ENCODE measurements at places on chromosomes 7 and 10. TPM values are rescaled to one million over a fixed set of nuclear protein-coding genes. Genes with fewer than 3 reads are reported as not detected.

Gene MUC12
- total RNA-seq, result not detected

Gene ZNF212
- 4.5 TPM for total RNA-seq

Gene ACBD7
- 2.2 TPM for total RNA-seq

Gene FAM53B
- 10.8 TPM for total RNA-seq

Gene C1GALT1
- 29.1 TPM for total RNA-seq

Gene BEND7
- total RNA-seq, result 12.4 TPM

Gene CCT6A
- 134 TPM for total RNA-seq

Gene FAM25C
- total RNA-seq, result not detected

Gene PRPF18
- 28.2 TPM for total RNA-seq

Gene ENKUR
- not detected for total RNA-seq

Gene TUBB8
- not detected for total RNA-seq

Gene TLX1
- not detected for total RNA-seq

Gene RBM20
- total RNA-seq, result 2.3 TPM

Gene PPP2R2D
- 38.4 TPM for total RNA-seq

Gene SH3PXD2A
- 0.82 TPM for total RNA-seq

Gene SAP25
- total RNA-seq, result 0.52 TPM

Gene PNLIP
- not detected for total RNA-seq

Gene CRPPA
- total RNA-seq, result 0.38 TPM

Gene LRRD1
- not detected for total RNA-seq

Gene GPR15LG
- total RNA-seq, result not detected

Gene ADAM22
- 3.6 TPM for total RNA-seq

Gene H2BK1
- total RNA-seq, result not detected

Gene MYL7
- total RNA-seq, result not detected

Gene EPO
- not detected for total RNA-seq

Gene MET
- 80.5 TPM for total RNA-seq

Gene ECD
- 36.6 TPM for total RNA-seq

Gene IDE
- total RNA-seq, result 61.0 TPM

Gene CCL24
- total RNA-seq, result not detected

Gene EPHA1
- not detected for total RNA-seq

Gene FAM180A
- total RNA-seq, result not detected

Gene NKX1-2
- 0.02 TPM for total RNA-seq

Gene EGR2
- total RNA-seq, result 0.32 TPM

Gene PNLIPRP2
- total RNA-seq, result not detected

Gene FFAR4
- total RNA-seq, result not detected

Gene FAM20C
- 10.3 TPM for total RNA-seq

Gene FRMPD2
- total RNA-seq, result not detected

Gene ZC3HAV1L
- total RNA-seq, result 11.4 TPM

Gene TBX20
- total RNA-seq, result not detected

Gene TMEM130
- total RNA-seq, result not detected

Gene PDE1C
- 46.5 TPM for total RNA-seq

Gene WEE2
- not detected for total RNA-seq

Gene INTS1
- total RNA-seq, result 48.7 TPM

Gene PKD2L1
- total RNA-seq, result not detected

Gene CRTAC1
- total RNA-seq, result not detected

Gene SVOPL
- total RNA-seq, result not detected

Gene LIPN
- total RNA-seq, result not detected

Gene SLC25A40
- total RNA-seq, result 15.5 TPM

Gene TMEM229A
- total RNA-seq, result not detected

Gene CLRN3
- total RNA-seq, result not detected

Gene TDRD1
- not detected for total RNA-seq

Gene EXOC4
- total RNA-seq, result 77.0 TPM

Gene AGR2
- total RNA-seq, result 650 TPM

Gene ATG9B
- 0.25 TPM for total RNA-seq

Gene SEPHS1
- total RNA-seq, result 46.0 TPM

Gene JMJD1C
- total RNA-seq, result 66.0 TPM

Gene LRRC61
- total RNA-seq, result not detected

Gene PIK3AP1
- 1.3 TPM for total RNA-seq

Gene VAX1
- 0.25 TPM for total RNA-seq

Gene GCK
- total RNA-seq, result not detected

Gene GPR158
- total RNA-seq, result 0.06 TPM
